ENCODE measurements at places on chromosomes 5 and 9.

GRCh38 chr5:91090995-91091394 lies 292.1 kb downstream of the ARRDC3 start:
- DNase-seq = no peak

GRCh38 chr5:112064271-112064701 lies 307.3 kb upstream of the NREP start:
- no peak for DNase-seq

- DNase-seq = no peak
Observed at GRCh38 chr9:72899734-72900477, 52.9 kb downstream of the ALDH1A1 start.

DNA sequence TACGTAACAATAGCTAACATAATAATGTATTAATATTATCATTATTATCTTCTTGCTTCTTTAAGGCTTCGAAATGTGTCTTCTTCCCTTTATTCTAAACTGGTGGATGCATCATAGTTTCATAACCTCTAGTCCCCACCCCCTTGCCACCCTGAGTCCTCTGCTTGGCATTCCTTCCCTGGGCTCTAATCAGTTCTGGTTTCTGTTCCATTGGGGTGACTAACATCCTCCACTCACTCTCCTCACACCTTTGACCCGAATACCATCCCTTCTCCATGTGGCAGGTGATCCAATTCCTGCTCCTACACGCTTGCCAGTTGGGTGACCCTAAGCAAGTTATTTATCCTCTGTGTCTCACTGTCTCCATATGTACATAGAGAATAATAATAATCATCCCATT lies 286.1 kb downstream of the TRPM3 start:
- DNase-seq = no peak

- no peak for DNase-seq
Observed at GRCh38 chr5:131628990-131629389, 6.0 kb downstream of the RAPGEF6 start.

GRCh38 chr5:174187481-174187880 lies 142.0 kb downstream of the NSG2 start:
- DNase-seq = no peak

- no peak for DNase-seq
Observed at GRCh38 chr5:113950186-113950585, 411.7 kb upstream of the KCNN2 start.

DNA sequence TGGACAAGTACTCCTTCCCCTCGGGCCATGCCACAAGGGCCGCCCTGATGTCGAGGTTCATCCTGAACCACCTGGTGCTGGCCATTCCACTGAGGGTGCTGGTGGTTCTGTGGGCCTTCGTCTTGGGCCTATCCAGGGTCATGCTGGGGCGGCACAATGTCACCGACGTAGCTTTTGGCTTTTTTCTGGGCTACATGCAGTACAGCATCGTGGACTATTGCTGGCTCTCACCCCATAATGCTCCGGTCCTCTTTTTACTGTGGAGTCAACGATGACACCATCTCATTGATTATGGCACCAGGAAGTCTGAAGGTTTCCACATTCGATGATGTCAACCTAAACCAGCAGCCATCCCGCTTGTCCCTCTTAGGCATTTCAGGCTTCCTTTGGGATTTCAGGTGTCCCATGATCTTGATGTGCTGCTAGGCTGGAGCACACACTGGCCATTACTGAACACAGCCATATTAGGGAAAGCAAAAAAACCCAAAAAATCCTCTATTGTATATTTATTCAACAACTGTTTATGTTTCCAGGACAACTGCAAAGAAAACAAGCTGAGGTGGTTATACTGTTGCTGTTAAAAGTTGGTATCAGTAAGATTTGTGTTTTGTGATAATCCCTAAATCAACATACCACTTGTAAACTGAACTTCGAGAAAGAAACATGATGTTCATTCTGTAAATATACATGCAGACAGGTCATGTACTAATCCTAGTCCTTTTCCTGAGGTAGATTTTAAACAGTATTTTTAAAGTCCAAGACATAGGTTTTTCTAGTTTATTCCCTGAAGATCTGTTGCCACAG lies 1.1 kb downstream of the PLPP6 start:
- no peak for DNase-seq

- no peak for DNase-seq
Observed at GRCh38 chr9:70525519-70525918, 111.1 kb upstream of the KLF9 start.

GRCh38 chr5:77407152-77407551 lies 85.0 kb downstream of the WDR41 start:
- DNase-seq = no peak

Data from stimulated activated CD8-positive, alpha-beta memory T cell treated with anti-CD3 and anti-CD28 coated beads, Interleukin-4, amount 100 ng/mL, for 1 hour (primary cell).